Activated naive CD8-positive, alpha-beta T cell treated with anti-CD3 and anti-CD28 coated beads, Interleukin-2, amount 50 U/mL, for 16 hours (primary cell): ENCODE measurements at places on chromosomes 12 and 14.

GRCh38 chr14:61663312-61663979, 31.9 kb upstream of the HIF1A start:
- DNase-seq = no peak

GRCh38 chr14:53764846-53765245, 191.8 kb downstream of the BMP4 start:
- DNase-seq = no peak

- no peak for DNase-seq
Measured at GRCh38 chr12:12331244-12331771, 18.7 kb downstream of the MANSC1 start.

DNA sequence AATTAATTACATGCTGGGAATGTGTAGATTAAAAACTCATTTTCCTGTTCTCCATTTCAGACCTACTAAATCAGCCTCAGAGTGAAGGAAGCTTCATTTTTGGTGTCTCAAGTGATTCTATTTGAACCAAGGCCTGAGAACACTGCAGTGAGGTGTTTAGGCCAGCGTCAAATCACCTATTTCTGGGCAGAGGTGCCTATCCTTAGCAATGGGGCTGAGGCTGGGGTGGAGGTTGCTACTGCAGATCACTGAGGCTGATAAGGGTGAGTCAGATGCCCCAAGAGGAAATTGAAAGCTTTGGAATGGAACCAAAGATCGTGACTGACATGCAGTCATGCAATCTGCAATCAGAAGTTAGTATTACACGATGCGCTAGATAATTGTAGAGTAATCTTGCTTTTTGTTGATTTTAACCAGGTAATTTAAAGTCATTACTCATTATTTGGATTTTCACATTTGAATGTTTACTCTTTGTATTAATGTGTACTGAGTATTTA, 4.4 kb downstream of the TXNRD1 start:
- peak; percentile 13 for DNase-seq

DNA sequence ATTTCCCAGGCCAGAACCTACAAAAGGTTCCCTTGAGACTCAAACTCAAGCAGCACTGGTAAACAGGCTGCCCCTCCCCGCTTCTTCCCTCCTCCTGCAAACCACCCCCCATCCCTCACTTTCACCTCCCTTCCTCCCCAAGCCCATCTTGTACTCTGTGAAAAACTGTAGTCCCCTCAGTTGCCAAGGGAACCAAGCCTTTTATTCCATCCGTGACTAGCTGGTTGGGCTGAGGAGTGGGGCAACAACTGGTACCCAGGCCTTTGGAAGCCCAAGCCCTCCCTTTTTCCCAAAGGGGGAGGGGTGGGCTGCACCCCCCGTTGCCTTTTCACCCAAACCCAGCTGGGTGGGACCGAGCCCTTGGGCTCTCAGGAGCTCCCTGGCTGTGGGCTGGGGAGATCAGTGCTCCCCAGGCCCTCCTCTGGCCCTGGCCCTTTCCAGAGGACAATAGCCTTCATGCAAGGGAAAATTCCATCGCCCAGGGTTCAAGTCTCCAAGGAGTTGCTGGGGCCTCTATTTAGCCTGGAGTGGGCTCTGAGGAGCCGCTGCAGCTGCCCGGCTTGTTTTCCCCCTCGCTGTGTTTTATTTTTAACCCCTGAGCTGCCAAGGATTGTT, 61.9 kb downstream of the ZFP36L1 start:
- no peak for DNase-seq

DNA sequence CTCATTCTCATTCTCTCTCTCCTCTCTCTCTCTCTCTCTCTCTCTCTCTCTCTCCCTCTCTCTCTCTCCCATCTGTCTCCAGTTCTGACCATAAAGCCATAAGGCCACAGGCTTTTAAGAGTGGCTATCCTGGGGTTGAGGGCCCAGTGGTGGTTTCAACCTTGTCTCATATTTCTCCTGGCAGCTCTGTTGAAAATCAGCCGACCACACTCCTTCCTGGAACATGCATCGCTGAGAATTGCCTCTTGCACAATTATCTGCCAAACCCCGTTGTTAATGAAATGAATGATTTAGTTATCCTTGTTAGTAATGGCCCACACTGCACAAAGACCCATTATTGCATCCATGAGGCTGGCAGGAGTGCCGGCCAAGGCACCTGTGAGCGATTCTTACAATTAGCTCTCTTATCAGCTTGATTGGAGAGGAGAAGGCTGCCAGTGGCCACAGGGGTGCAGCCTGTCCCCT, 30.4 kb upstream of the KCNA5 start:
- no peak for DNase-seq

DNA sequence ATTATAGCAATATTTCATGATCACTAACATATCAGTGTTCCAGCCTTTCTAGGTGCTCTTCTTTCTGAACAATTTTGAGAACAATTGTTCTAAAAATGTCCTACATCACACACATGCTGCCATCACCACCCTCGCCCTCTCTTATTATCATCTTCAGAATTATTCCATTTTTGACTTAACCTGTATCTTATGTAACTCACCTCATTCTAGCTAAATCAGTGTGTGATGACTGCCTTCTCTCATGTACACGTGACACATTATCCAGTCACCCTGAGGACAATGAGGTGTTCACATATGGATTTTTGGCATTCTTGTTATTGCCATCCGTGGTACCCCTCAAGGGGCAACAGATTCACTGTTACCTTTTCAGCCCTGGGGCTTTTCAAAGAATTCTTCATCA, 87.3 kb downstream of the RFX4 start:
- DNase-seq = no peak

DNA sequence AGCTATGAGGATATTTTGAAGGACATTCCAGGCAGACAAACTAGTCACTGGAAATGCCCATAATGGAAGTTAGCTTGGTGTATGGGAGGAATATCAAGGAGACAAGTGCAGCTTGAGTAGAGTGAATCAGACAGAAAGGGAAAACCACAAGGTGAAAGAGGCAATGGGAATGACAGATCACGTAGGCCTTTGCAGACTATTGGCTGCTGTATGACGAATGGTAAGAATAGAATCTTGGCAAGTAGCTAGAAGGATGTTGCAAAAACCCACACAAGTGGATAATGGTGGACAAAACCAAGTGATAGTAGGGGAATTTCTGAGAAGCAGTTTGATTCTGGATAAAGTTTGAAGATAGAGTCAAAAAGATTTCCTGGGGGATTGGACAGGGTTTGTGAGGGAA, 196.9 kb upstream of the NOVA1 start:
- DNase-seq = no peak

DNA sequence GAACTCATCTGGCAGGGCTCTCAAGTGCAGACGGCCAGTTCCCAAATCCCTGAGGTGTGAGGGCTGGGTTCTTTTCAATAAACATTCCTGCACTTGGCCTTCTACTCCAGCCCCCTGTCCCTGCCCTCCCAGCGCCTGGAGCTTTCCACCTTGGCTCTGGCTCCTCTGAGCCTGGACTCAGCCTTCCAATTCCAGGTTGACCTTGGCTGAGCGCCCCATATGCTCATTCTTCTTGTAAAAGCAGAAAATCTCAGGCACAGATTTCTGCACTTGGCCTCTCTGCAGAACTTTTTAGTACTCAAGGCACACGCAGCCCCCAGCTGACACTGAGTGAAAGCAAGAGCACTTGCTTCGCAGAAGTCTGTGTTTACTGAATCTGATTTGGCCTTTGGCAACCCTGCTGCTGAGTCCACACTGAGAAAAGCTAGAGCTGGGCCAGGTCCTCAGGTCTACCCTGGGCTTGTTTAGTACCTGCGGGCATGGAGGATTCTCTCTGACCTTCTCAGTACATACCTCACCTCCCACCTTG, 222.7 kb downstream of the MSRB3 start:
- no peak for DNase-seq

- no peak for DNase-seq
Measured at GRCh38 chr12:65152012-65152411, 17.4 kb upstream of the LEMD3 start.

- no peak for DNase-seq
Measured at GRCh38 chr12:85713373-85713772, 122.8 kb downstream of the RASSF9 start.

DNA sequence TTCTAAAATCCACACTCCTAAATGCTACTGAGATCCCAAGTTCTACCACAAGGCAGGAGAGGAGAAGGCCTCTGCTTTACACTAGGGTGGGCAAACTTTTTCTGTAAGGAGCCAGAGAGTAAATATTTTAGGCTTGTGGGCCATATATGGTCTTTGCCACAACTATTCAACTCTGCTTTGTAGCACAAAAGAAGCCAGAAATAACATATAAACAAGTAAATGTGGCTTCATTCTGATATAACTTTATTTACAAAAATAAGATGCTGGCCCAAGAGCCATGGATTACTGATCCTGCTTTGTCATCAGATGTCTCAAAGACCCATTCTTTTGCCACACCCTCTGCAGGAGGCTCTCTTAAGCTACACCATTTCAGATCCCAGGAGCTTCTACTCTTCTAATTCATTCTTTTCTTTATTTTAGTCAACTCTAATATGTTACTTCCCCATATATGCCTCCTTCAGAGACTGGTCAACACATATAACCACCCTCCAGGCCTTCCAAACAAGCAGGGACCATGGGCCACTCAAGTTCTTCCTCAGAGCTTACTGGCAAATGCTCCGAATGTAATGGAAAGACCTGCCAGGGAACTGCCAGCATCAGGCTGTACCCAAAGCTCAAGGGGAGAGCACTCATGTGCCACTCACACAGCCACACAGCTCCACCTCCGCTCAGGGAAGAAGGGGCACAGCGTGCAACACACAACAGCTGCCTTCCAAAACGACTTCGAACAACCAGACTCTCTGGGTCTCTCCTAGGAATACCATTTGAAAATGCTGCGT, 15.6 kb downstream of the APPL2 start:
- no peak for DNase-seq

GRCh38 chr12:32477714-32478113, 78.4 kb downstream of the FGD4 start:
- no peak for DNase-seq

GRCh38 chr14:91575469-91576208, 65.5 kb upstream of the PPP4R3A start:
- no peak for DNase-seq

- no peak for DNase-seq
Measured at GRCh38 chr12:41459111-41459905, 271.2 kb downstream of the PDZRN4 start.

GRCh38 chr12:14689144-14689543, 7.3 kb downstream of the GUCY2C start:
- DNase-seq = no peak

GRCh38 chr12:127293507-127294310, 973.3 kb upstream of the TMEM132C start:
- no peak for DNase-seq

- no peak for DNase-seq
Measured at GRCh38 chr14:55347040-55347439, 64.6 kb downstream of the ATG14 start.

DNA sequence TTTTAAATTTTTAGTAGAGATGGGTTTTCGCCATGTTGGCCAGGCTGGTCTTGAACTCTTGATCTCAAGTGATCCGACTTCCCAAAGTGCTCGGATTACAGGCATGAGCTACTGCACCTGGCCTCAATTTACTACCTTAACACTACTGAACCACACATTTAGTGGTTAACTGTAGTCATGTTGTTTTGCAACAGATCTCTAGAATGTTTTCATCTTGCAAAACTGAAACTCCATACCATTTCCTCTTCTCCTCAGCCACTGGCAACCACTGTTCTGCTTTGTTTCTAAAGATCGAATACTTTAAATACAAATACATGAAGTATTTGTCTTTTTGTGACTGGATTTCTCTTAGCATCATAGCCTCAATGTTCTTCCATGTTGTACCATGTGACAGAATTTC, 15.4 kb upstream of the SMCO2 start:
- no peak for DNase-seq

DNA sequence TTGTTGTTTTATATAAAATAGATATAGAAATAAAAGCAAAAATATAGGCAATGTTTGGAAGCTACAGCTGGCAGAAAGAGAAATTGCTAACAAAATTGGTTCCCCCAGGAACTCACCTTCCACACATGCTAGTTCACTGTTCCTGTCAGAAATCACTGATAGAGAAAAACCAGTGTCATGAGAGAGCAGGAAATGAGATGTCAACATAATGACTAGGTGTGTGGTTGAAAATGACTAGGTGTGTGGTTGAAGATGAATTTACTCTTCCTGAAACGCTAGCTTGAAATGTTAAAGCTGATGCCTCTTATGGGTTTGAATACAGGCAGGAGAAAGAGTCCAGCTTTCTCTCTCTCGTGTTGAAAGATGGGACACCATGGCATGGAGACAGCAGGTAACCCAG, 216.3 kb downstream of the C12orf42 start:
- no peak for DNase-seq

GRCh38 chr12:91687052-91688017, 458.3 kb downstream of the BTG1 start:
- no peak for DNase-seq

- DNase-seq = no peak
Measured at GRCh38 chr12:131066886-131067490, 113.3 kb downstream of the ADGRD1 start.

- DNase-seq = no peak
Measured at GRCh38 chr12:31868965-31869364, 90.2 kb upstream of the RESF1 start.
